ENCODE measurements at places on chromosomes 16 and 17. TPM values are rescaled to one million over a fixed set of nuclear protein-coding genes. Genes with fewer than 3 reads are reported as not detected.

The CD300H gene
- not detected for total RNA-seq

The TBX2 gene
- not detected for total RNA-seq

The PMP22 gene
- not detected for total RNA-seq

The COASY gene
- total RNA-seq = 69.8 TPM

The RUSF1 gene
- total RNA-seq = 42.2 TPM

The SLC5A11 gene
- total RNA-seq = not detected

The CCL16 gene
- not detected for total RNA-seq

The TTYH2 gene
- 18.4 TPM for total RNA-seq

The GRB7 gene
- total RNA-seq = 0.73 TPM

The BCL6B gene
- total RNA-seq = 0.46 TPM

The EVPL gene
- 0.18 TPM for total RNA-seq

The RBFOX1 gene
- total RNA-seq = not detected

The CLDN7 gene
- 0.76 TPM for total RNA-seq

The CCR7 gene
- 225 TPM for total RNA-seq

The LHX1 gene
- not detected for total RNA-seq

The ACSM5 gene
- total RNA-seq = not detected

The EPOP gene
- total RNA-seq = 9.3 TPM

The PRSS36 gene
- 3.6 TPM for total RNA-seq

The TMEM235 gene
- total RNA-seq = not detected

The SMYD4 gene
- 32.1 TPM for total RNA-seq

The ZG16 gene
- total RNA-seq = not detected

The SLC16A11 gene
- total RNA-seq = 0.12 TPM

The CBX2 gene
- total RNA-seq = 5.5 TPM

The EVI2A gene
- total RNA-seq = 103 TPM

The WNT3 gene
- not detected for total RNA-seq

The NMT1 gene
- total RNA-seq = 116 TPM

The KRT33A gene
- not detected for total RNA-seq

The CACNG4 gene
- not detected for total RNA-seq

The KRTAP4-5 gene
- total RNA-seq = not detected

The CHST5 gene
- total RNA-seq = not detected

The C17orf78 gene
- not detected for total RNA-seq

The KANSL1 gene
- total RNA-seq = 118 TPM

The C16orf74 gene
- total RNA-seq = 2.1 TPM

The CCDC40 gene
- not detected for total RNA-seq

The ERBB2 gene
- 5.3 TPM for total RNA-seq

The ZPBP2 gene
- total RNA-seq = not detected

The TM4SF5 gene
- not detected for total RNA-seq

The PSMC3IP gene
- 13.6 TPM for total RNA-seq

The PLA2G10 gene
- total RNA-seq = not detected

The PLEKHH3 gene
- 1.6 TPM for total RNA-seq

The TEX19 gene
- total RNA-seq = not detected

The RAI1 gene
- total RNA-seq = 22.0 TPM

The SDR42E1 gene
- 9.7 TPM for total RNA-seq

The CSF3 gene
- not detected for total RNA-seq

The RAB26 gene
- not detected for total RNA-seq

The SLC35B1 gene
- total RNA-seq = 42.9 TPM

The HOXB6 gene
- total RNA-seq = not detected

The KREMEN2 gene
- not detected for total RNA-seq

Data from activated naive CD4-positive, alpha-beta T cell treated with anti-CD3 and anti-CD28 coated beads, Interleukin-2, amount 10 ng/mL, durations not matched to agents 5 hours and 36 hours (primary cell).